Retinal pigment epithelial cell (primary cell): ENCODE measurements at places on chromosomes 11 and 22.

- DNase-seq = no peak
Measured at GRCh38 chr11:126722956-126723664, 277.5 kb downstream of the KIRREL3 start.

DNA sequence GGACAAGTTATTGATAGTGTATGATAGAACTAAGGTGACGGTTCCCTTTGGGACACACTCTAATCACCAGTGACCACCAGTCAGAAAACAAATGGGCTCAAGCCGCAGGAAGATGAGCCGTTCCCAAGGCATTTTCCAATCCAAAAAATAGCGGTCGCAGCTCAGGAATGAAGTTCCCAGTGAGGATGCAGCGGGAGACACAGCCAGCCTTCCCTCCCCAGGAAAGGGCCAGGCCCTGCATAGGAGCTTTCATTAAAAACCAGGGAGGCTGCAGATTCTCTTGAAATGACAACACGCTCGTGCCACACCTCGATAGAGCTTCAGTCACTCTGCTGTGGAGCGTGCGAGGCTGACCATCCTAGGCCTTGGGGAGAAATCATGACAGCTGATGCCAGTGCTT is 65.8 kb upstream of the WNT7B start:
- no peak for DNase-seq

DNA sequence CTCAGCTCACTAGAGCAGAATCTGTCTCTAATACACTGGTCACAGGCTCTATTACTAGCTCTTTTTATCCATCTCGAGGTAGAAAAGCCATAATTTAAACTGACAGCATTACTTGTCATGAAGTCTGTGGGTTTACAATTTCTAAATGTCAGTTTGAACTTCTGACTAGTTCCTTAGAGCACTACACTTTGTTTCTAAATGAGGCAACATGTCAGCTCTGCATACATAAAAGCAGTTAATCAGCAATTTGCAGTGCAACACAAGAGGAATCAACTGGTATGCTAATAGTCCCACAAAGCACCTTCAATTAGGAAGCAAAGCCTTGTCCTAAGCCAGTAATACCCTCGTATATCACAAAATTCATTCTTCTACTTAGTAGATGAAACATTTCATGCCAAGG is 321.3 kb downstream of the TTC28 start:
- DNase-seq = peak; percentile 39

DNA sequence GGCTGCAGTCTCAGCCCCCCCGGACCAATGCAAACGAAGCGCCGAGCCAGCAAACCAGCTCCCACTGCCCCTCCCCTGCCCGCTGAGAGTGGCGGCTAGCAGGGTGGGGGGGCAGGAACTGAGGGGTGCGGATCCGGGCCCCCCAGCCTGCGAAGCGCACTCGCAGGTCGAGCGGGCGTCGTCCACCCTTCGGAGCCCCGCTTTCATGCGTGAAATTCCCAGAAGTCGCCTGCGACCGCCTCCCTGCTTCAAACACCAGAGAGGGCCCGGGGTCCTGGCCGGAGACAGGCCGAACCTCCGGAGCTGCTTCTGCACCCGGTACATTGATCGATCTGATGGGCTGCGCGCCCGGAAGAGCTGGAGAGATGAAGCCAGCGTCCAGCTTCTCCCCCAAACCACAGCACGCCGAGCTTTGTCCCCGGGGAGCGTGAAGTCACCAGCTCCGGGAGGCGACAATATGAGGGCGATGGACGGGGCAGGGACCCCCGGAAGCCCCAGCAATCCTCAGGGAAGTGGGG is 646 bp upstream of the PATZ1 start:
- DNase-seq = no peak

GRCh38 chr11:72758690-72759389 is 6.6 kb upstream of the ARAP1 start:
- DNase-seq = peak; percentile 86

DNA sequence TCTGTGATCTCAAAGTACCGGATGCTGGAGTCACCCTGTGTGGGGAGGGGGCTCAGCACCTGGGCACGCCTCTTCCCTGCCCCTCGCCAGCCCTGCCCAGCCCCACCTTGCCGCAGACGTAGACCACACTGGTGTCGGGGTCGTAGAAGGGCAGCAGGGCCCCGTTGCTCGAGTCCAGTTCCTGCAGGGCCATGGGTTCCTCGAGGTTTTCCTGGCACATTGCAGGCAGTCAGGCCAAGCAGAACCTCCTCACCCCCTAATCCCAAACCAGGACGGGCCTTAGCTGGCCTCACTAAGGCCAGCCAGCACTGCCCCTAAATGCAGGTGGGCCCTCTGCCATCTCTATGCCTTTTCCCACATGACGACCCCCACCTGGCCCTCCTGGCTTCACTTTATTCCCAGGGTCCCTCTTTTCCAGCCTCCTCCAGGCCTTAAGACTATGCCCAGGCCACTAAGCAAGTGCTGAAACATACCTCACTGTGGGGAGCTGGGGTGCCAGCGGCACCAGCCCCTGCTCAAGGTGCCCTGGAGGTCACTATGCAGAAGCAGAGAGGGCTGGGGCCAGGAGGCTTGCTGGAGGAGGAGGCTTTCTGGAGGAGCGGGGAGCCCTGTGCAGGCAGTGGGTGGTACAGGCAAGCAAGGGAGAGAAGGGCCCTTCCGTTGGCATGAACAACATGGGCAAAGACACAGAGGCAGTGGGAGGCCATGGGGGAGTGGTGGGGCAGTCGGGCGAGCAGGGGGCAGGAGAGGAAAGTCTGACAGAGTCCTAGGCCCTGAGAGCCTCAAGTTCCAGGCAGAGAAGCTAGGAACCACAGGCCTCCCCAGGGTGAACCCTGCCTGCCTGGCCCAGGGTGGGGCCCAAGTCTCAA is 2.8 kb downstream of the CORO1B start:
- DNase-seq = no peak

- DNase-seq = no peak
Measured at GRCh38 chr11:114291381-114291780, 4.8 kb upstream of the NNMT start.

- DNase-seq = no peak
Measured at GRCh38 chr11:77479746-77480352, 6.0 kb upstream of the PAK1 start.

DNA sequence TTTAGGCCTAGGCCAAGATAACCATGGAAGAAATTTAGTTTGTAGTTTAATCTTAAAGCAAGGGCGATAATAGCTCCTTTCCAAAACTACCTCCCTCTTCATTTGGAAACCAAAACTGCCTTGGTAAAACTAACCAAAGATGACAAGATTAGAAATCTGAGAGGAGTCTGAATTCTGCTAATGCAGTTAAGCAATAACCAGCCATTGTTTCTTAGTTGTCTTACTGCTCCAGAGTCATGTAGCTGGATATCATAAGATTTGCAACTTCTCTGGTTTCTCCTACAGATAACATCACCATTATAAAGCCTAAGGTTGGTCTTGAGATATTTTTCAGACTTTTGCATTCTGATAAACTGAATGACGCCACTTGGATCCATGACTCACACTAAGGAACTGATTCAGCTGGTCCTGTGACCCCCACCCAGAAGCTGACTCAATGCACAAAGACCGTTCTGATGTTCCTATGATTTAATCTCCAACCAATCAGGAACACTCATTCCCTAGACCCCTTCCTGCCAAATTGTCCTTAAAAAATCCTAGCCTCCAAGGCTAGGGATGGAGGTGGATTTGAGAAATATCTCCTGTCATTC is 200.8 kb downstream of the LUZP2 start:
- peak; percentile 53 for DNase-seq

DNA sequence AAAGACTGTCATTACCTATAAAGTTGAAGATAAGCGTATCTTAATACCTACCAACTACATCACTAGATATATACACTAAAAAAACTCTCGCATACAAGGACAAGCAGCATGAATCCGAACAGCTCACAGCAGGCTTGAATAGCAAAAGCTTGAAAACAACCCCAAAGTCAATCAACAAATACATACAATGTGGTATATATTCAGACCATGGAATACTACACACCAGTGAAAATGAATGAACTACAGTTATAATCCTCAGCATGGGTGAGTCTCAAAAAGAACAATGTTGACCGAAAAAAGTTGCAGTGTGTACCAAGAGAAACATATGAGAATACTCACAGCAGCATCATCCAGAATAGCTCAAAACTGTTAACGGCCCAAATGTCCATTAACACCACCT is 25.2 kb downstream of the USP28 start:
- DNase-seq = no peak

DNA sequence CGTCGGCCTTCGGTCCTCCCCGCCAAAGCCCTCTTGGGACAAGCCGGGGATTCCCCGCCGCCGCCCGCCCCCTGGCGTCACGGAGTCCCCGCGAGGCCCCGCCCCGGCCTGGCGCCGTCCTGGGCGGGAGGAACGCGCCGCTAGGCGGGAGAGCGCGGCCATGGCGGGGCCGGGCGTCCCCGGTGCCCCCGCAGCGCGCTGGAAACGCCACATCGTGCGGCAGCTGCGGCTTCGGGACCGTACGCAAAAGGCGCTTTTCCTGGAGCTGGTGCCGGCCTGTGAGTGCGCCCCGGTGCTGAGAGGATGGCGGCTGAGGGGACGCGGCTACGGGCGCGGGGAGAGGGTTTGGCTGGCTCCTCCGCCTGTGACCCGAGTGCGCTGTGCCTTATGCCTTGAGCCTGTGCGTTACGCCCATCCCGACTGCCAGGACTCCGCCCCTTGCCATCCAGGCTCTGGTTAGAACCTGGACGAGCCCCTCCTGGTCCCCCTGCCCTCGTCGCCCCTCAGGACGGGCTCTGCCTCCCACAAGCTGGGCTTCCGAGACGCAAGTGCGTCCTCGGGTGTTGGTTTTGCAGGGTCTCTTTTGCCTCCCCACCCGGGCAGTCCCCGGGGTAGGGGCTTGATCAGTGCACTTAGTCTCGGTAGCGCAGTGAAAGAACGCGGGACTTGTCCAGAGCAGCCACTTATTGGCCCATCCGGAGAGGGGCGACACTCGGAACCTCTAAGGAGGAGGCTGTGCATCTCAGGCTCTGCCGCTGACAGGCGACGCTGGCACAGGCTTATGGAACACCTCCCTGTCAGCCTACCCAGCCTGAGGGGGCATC is at the start of gene ATG16L2:
Gene ATG16L2, plus strand, starts transcription at position 126 of the 824 bp plus-strand sequence. Its CDS starts 35 bp downstream, at position 161.
- DNase-seq = no peak

DNA sequence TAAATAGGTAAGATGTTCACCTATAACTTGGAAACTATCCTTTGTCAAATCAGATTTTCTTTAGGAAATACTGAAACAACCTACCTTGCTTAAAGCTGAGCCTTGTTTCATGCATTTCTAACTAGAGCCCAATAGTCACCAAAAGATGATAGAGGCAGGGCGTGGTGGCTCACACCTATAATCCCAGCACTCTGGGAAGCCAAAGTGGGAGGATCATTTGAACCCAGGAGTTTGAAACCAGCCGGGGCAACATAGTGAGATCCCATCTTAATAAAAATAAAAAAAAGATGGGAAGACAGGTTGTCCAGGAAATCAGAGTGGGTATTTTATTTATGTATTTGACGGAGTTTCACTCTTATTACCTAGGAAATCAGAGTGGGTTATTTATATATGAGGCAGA is 38.3 kb downstream of the DDX6 start:
- DNase-seq = no peak

DNA sequence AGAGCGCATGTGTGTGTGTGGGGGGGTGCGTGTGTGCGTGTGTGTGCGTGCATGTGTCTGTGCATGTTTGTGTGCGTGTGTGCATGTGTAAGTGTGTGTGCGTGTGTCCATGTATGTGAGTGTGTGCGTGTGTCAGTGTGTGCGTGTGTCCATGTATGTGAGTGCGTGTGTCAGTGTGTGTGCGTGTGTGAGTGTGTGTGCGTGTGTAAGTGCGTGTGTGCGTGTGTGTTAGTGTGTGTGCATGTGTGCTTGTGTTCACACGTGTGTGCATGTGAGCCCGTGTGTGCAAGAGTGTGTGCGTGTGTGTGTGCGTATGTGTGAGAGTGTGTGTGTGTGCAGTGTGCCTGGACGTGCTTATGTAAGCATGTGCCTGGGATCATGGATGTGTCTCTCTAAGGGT is 14.7 kb upstream of the APOL6 start:
- no peak for DNase-seq

- DNase-seq = no peak
Measured at GRCh38 chr11:65423516-65424204, 1.1 kb downstream of the NEAT1 start.

DNA sequence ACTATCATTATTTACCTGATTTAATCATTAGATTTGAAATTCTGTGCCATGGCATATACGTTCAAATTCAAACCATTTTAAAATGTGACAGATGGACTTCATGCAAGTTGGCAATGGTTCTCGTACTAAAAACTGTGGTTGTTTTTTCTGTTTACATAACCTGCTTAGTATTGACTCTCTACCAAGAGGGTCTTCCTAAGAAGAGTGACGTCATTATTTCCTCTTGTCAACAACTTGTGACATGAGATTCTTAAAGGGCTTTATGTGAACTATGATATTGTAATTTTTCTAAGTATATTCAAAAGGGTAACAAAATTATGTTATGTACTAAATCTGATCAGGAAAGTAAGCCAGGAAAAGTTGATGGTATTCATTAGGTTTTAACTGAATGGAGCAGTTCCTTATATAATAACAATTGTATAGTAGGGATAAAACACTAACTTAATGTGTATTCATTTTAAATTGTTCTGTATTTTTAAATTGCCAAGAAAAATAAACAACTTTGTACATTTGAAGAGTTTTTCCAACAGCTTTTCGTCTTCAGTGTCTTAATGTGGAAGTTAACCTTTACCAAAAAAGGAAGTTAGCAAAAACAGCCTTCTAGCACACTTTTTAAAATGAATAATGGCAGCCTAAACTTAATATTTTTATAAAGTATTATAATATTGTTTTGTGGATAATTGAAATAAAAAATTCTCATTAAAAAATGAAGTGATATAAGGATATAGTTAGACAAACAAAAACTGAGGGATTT is 87.0 kb downstream of the GRK3 start:
- no peak for DNase-seq

- peak; percentile 45 for DNase-seq
Measured at GRCh38 chr11:64545619-64546018, 45.4 kb upstream of the SLC22A12 start.

DNA sequence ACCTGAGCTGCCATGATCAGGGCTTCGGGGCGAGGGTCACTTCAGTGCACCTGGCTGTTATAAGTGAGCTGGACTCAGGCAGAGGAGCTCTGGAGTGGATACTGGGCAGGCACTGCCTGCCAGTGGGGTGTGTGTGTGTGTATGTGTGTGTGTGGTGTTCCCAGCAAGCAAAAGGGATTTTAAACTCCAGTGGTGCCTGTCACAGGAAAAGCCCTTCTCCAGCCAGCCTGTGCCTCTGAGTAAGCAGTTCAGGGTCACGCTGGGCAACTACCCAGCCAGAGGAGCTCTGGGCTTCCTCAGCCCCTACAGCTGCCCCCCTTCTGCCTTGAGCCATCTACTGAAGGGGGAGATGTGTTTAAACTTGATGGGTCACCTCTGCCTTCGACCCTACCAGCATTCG is 109.0 kb downstream of the OSBP2 start:
- DNase-seq = peak; percentile 46

GRCh38 chr11:58513747-58514367 is 6.0 kb upstream of the OR5B21 start:
- peak; percentile 17 for DNase-seq
